Smooth muscle cell of the brain vasculature (primary cell): ENCODE measurements at places on chromosomes 1 and 21.

GRCh38 chr1:230187290-230187689 is 120.3 kb downstream of the GALNT2 start:
- DNase-seq = no peak

DNA sequence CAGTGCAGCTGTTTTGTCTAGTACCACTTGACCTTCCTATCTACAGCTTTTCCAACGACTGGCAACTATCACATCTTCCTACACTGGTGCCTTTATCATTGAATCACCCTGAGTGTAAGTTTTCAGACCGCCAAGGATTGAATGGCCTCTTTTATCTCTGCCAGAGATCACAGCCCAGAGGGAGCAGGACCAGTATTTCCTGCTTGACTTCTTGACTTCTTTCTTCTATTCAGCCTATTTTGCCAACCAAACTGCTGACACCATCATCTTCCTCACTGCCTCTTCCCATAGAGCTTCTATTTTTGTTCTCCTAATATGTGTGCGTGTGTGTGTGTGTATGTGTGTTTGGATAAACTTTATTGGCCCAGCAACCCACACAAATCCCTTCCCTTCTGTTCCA is 53.8 kb downstream of the SERBP1 start:
- DNase-seq = no peak

DNA sequence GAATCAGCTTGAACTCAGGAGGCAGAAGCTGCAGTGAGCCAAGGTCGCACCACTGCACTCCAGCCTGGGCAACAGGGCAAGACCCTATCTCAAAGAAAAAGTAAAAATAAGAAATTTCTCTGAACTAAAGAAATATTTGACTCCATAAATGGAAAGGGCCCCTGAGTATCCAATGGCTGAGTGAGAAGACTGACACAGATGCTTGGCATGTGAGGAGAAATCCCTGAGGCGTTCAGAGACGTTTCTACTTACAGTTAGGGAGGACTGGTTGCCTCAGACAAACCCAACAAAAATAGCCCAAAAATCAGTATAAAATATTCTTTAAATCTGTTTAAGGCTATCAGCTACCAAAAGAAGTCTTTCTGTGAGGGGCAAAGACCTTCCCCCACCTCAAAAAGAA is 3.0 kb upstream of the SUMO3 start:
- no peak for DNase-seq

- peak; percentile 39 for DNase-seq
Observed at GRCh38 chr1:54488779-54489626, 59.0 kb upstream of the ACOT11 start.

DNA sequence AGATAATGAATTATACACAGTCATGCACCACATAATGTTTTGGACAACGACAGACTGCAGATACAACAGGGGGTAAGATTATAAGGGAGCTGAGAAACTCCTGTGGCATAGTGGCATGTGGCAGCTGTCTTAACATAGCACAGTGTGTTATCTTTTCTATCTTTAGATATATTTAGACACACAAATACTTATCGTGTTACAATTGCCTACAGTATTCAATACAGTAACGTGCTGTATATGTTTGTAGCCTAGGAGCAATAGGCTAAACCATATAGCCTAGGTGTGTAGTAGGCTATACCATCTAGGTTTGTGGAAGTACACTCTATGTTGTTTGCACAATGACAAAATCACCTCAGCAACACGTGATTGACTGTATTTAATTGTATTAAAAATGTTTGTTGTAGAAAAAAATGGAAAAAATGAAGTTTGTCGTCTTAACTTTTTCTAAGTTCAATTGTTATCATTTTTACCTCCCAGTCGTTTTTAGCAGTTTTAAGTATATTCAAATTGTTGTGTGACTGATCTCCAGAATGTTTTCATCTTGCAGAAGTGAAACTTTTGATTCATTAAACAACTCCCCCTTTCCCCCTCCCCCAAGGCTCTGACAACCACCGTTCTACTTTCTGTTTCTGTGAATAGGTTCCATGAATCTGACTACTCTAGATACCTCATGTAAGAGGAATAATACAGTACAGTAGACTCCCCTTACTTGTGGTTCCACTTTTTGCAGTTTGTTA is 351.0 kb upstream of the B3GALT2 start:
- DNase-seq = no peak

DNA sequence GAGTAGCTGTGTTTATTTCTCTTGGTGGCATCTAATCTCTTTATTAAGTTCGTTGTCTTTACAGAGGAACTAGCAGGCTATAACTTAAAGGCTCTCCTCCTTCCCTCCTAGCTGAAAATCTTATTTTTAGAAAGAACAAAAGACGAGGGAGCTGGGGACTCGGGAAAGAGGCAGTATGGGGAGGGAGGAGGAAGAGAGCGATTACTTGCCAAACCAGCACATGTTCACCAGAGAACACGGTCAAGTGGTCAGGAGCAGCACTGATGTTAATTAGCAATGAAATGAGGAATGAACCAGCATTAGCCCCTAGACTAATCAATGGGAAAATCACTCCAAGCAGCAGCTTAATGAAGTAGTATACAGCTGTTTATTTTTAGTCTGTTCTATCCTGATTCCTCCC is 171.3 kb upstream of the ESRRG start:
- DNase-seq = no peak

- no peak for DNase-seq
Observed at GRCh38 chr21:36791180-36791579, 92.3 kb downstream of the SIM2 start.

DNA sequence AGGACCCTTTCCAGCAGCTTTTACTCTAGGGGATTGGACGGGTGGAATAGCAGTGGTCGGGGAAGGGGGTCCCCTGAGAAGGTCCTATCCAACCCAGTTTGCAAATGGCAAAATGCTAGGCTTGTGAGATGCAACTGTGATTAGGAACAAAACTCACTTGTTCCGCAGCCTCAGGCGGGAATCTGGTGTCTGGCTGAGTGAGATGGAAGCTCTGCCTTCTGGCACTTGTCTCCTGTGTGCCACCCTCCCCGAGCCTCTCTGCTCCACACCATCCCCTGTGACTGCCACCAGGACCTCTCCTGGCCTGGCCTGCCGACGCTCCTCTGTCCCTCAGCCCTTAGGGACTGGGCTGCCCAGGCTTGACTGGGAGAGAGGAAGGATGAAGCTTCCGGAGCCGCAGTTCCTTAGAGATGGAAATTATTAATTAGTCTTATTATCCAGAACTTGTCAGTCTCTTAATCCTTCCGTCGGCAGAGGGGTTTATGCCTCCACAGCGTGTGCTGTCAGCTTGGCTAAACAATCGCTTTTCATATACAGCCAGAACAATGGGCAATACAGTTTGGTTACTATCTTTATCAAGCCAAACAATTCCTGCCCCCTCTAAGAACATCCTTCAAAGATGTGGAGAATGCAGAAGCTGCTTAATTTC is 292.8 kb upstream of the VAMP3 start:
- no peak for DNase-seq

DNA sequence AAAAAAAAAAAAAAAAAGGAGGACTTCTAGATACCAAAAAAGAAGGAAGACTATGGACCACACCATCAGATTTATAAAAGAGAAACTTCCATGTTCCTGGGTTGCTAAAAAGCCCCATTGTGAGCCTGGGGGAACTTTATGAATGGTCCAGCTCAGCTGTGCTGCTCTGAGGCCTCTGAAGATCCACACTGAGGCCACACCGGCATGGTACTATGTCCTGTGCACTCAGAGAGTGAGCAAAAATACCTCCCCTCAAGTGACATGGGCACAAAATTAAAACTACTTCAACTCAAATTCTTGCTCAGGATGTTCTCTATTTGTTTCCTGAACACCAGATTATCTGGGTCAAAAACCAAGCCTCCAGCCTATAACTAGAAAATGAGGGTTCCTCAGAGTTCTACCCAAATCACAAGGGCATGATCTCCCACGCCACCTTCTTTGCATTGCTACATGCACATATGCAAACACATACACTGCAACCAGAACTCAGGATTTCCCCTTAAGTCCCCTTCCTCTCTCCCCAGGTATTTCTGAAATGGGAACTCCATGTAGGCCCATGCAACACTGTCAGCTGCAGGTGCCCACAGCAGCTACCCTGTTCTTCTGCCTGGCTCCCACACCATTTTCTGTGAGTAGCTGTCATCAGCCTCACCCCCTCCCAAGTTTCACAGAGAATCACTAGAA is 94.4 kb downstream of the SH3GLB1 start:
- no peak for DNase-seq

GRCh38 chr1:119727991-119728390 is 16.3 kb downstream of the PHGDH start:
- DNase-seq = no peak

GRCh38 chr1:23403038-23403336 is 21.6 kb downstream of the TCEA3 start:
- DNase-seq = no peak

DNA sequence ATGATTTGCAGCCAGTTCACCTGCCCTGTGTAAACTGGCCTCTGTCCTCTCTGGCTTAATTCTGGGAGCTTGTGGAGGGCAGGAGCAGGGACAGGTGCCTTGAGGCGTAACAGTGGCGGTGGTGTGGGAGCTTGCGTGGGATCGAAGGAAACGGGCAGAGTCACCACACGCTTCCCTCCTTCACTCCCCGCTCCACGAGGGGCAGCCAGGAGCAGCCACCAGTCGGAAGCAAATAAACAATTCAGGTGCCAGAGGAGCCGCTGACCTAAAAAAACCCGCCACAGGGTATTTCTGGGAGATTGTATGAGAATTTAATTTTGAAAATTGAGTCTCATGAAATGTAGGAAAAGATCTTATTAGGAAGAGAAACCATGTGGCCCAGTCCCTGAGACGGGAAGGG is 26.0 kb downstream of the FAAP20 start:
- DNase-seq = no peak

DNA sequence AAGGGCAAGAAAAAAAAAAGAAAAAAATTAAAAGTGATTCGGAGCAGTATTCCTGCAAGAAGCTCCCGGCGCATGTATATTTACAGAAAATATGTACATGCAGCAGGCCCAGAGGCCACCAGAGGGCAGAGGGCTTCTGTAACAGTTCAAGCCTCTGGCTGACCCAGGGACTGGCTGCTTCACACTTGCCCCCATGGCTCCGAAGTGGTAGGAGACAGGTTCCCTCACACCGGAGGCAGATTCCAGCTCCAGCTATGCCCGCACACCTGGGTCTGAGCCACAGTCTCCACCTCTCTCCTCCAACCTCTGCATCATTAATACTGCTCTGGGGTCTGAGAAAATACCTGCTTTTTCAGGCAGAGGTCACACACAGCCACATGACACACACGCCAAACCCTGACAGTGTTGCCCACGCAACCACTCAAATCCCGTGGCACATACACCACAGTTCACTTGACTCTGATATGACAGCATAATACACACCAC is 2.2 kb upstream of the ARHGAP30 start:
- DNase-seq = no peak

DNA sequence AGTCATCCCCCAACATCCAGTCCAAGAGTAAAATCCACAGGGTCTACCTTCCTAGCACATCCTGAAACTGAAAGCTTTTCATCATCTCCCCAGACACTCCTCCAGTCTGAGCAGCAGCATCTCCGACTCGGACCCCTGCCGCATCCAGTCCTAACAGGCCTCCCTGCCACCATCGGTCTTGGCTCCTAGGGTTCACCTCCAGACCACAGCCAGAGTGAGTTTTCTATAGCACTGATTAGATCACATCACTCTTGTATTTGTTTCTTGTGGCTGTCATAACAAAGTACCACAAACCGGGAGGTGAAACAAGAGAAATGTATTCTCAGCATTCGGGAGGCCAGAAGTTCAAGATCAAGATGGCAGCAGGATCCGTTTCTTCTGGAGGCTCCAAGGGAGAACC is 187.8 kb downstream of the TOMM20 start:
- DNase-seq = no peak

DNA sequence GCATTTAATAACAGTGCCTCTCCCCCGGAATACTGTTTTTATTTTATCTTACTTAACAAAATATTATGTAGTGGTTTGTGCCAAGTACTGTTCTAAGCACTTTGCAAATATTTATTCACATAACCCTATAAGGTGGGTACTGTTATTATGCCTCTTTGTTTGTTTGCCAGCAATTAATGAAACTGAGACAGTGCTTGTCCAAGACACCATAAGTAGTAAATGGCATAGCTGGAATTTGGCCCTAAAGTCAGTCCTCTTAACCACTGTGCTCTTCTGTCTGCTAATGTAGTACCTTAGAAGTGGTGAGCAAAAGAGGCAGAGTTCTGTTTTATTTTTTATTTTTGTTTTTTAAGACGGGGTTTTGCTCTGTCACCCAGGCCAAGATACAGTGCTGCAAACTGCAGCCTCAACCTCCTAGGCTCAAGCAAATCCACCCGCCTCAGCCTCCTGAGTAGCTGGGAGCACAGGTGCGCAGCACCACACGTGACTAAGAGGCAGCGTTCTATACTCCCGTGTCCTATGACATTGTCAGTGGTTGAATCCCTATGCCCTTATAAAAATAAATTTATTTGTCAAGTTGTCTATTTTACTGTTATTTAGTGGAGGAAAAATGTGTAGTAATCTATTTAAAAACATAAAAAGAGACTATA is 165.8 kb downstream of the CLEC20A start:
- no peak for DNase-seq

- no peak for DNase-seq
Observed at GRCh38 chr1:44828003-44828651, 14.9 kb downstream of the PTCH2 start.

DNA sequence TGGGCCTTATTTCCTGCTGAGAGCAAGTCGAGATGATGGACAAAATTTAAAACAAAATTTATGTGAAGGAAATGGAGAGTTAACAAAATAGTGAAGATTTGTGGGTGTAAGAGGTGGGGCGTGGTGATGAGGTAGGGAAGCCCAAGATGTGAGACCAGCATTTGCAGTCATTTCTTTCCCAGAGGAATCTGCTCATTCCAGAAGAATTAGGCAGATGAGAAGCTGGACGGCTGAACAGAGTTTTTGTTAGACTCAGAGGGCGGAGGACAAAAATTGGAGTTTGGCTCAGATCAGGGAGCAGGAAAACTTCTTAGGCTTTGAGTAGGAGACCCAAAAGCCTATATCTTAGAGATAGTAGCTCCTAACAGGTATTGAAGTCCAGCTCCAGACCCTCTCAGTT is 65.3 kb downstream of the CAMTA1 start:
- no peak for DNase-seq

DNA sequence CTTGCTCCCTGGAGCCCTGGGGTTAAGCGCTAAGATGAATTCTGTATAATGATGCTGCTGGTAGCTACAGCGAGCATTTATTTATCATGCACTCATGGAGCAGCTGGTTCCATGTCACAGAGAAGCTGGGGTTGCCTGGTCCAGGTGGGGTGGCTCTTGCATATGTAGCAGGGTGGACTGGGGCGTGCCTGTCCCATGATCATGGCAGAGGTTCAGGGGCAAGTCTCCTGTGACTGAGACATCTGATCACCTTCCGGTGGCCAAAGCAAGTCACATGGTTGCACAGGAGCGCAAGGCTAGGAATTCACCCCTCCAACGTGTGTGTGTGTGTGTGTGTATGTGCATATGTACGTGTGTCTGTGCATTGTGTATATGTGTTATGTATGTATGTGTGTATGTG is 15.6 kb upstream of the KCNAB2 start:
- DNase-seq = no peak
